ENCODE measurements at places on chromosomes 4 and X. TPM values are rescaled to one million over a fixed set of nuclear protein-coding genes. Genes with fewer than 3 reads are reported as not detected.

Gene NR3C2
- polyA plus RNA-seq = 28.1 TPM

Gene ARHGAP24
- 9.9 TPM for polyA plus RNA-seq

Gene CCDC160
- 0.41 TPM for polyA plus RNA-seq

Gene CRMP1
- polyA plus RNA-seq = 5.0 TPM

Gene UVSSA
- 35.8 TPM for polyA plus RNA-seq

- DNase-seq = no peak
Observed at GRCh38 chrX:25721564-25721963, 416.6 kb upstream of the MAGEB18 start.

DNA sequence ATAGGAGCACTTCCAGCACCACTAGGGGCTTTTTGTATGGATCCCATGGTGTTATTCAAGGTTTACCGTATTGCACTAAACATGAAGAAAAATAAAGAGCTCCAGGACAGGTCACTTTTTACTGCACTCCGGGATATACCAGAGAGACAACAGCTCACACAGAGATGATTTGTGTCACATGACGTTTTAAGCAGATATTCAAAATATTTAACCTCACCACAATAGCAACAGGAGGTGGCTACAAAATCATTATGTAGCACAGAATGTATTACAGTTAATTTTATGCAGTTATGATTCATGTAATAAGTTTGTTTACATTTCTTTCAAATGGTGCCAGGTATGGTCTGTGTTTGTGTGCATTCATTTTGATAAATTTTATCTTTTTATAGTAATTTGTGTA is 100.6 kb downstream of the LUZP4 start:
- no peak for DNase-seq

- no peak for DNase-seq
Observed at GRCh38 chr4:10100734-10101216, 15.8 kb downstream of the WDR1 start.

DNA sequence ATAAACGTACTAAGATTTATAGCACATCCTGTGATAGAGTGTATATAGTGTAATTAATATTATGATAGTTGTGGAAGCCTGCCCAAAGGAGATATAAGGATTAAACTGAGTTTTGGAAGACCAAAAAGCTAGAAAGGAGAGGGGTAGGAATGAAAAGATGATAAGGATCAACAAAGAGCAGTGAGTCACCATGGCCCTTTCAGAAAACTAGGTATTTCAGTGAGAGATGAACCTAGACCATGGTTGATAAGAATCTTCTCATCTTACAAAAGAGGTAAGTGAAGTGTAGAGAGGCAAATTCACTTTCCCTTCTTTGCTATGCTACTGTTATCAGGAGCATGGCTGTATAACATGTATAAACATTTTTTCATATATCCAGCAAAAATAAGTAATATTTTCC is 133.8 kb upstream of the PLAC1 start:
- no peak for DNase-seq

DNA sequence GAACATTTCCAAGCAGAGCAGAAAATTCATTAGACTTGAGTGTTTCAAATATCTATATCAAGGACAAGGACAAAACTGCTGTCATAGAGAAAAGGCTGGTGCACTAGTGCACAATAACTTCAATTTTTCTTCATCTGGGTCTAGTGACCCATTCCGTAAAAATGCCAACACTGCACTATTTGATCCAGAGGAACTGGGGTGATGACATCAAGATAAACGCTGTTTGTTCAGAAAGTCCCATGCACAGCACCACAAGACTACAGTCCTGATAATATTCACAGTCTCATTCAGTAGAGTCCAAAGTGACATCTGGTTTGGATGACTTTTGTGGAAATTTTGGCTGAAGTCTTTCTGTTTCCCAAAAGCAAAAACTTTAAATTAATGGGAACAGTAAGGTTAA is 303.5 kb upstream of the GALNT7 start:
- DNase-seq = no peak
